Memory B cell (primary cell): ENCODE measurements at places on chromosomes 6 and 20.
A peak's percentile ranks its signal among the peaks of the same experiment; 100 is the strongest.

DNA sequence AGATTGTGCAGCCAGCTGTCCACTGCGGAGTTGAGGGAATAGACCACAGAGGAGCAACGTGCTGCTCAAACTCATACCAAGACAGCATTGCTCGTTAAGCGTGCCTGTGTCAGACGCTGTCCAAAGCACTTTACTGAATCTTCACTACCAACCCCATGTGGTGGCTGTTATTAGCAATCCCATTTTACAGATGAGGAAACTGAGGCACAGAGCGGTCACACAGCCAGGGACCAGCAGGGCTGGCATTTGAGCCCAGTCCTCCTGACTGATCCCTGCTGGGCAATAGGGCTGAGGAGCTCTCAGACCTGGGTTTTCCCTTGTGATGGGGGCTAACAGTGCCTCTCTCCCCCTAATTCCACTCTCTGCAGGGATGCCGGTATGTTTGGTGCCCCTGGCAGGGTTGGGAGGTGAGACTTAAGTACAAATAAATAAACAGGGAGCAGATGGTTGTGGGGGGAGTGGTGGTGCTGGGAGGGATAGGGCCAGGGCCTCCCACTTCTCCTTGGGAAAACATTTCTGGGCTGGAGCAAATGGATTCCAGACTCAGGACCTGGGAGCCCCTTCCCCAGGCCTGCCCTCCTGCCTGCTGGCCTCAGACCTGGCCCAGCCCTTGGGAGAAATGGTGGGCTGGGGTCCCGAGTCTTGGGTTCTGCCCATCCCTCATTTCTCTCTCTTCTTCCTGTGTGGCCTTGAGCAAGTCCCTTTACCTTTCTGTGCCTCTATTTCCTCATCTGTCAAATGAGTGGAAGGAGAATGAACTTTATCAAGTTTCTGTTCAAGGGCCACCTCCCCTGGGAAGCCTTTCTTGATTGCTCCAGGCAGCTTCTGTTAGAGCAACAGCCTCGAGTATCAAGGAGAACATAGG, 17.7 kb downstream of the SRXN1 start:
- DNase-seq: no peak

GRCh38 chr6:158387578-158387977, 75.3 kb downstream of the TULP4 start:
- no peak for DNase-seq

DNA sequence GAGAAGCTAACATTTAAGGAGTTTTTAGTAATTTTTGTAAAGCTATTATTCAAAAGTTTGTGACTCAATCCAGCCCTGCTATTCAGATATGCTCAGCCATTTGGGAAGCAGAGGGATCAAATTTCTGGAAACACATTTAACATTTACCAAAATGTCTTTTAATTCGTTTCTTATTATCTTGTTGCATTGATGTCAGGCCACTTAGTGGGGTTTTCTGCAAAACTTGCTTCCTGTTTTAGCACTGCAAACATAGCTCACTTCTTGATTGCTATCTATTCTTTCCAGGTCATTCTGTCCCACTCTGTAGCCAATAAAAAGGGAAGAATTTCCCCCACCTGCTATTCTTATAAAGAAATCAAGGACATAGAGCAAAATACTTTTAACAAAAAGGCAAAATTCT, 176.9 kb upstream of the SUPT3H start:
- no peak for DNase-seq

GRCh38 chr6:130574146-130574545, 208.3 kb downstream of the TMEM200A start:
- DNase-seq: no peak

DNA sequence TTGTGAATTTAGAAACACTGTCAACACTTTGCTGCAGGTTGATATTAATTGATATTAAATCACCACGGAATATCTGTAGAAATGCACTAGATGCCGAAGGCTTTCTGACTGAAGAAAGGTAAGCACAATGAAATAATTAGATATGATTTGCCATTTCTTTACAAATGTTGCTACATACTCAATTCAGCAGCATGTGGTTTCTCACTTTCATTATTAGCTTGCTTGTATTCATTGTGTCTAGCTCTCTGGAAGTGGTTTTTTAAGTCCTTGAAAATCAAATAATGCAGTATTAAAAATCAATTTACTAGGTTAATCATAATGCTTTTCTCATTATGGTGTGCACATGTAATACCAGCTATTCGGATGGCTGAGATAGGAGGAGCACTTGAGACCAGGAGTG, 231.3 kb upstream of the MARCKS start:
- DNase-seq: no peak

DNA sequence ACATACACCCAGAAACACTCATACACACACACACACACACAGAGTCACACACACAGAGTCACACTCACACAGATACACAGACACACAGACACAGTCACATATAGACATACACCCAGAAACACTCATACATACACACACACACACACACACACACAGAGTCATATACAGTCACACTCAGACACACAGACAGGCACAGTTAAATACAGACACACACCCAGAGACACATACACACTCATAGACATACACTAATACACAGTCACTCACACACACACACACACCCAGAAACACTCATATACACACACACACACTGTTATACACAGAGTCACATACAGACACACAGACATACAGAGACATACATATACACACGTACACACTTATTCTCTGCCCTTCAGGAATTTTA, 250.9 kb downstream of the QKI start:
- no peak for DNase-seq

GRCh38 chr20:21208999-21209398, 83.1 kb downstream of the KIZ start:
- DNase-seq: no peak

DNA sequence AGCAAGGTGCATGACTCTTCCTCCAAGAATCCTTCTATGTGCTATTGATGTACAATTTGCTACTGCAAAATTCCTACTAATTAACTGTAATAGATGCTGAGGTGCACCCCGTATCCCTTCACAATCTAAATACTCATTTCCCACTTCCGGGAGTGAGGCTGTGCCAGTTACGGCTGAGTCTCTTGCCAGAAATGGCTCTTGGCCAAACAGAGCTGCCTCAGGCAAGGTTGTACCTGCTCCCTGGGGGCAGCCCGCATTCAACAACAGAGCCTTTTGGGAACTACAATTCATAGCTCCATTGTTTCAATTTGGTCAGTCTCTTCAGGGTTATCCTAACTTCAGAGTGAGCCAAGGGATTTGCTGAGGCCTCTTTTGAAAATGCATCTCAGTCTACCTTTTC, 789.8 kb upstream of the MAP3K7 start:
- no peak for DNase-seq

- DNase-seq: no peak
These were observed 118.3 kb upstream of the DUSP22 start for GRCh38 chr6:174036-174435.

- no peak for DNase-seq
These were observed 26.2 kb upstream of the FOXP4 start for GRCh38 chr6:41519745-41520699.

- DNase-seq: no peak
These were observed 26.3 kb downstream of the RPRD1B start for GRCh38 chr20:38059832-38060231.

- no peak for DNase-seq
These were observed 74.8 kb downstream of the IYD start for GRCh38 chr6:150443621-150444020.

GRCh38 chr6:157381631-157382621, 936 bp downstream of the ZDHHC14 start:
- DNase-seq: peak; percentile 42

- no peak for DNase-seq
These were observed at the start of gene FOXA2 for GRCh38 chr20:22584522-22584921. Gene FOXA2, minus strand, starts transcription at chr20:22584572. Its CDS starts 294 bp downstream, at chr20:22584278.

DNA sequence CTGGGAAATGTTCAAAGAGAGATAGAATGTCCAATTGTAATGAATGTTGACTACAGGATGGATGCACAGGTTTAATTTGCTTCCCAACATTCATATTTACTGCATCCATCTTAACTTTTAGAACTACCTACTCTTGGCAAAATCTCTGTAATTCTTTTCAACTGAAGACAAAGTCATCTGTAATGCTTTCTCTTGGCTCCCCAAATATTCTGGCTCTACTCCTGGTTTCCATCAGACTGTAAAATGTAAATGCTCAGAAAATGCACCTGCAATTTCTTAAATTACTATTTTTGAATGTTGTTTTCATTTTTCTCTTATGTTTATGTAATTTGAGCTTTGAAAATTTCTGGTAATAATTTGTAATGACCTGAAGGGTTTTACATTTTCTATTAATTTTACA, 480.8 kb upstream of the IMPG1 start:
- DNase-seq: no peak

DNA sequence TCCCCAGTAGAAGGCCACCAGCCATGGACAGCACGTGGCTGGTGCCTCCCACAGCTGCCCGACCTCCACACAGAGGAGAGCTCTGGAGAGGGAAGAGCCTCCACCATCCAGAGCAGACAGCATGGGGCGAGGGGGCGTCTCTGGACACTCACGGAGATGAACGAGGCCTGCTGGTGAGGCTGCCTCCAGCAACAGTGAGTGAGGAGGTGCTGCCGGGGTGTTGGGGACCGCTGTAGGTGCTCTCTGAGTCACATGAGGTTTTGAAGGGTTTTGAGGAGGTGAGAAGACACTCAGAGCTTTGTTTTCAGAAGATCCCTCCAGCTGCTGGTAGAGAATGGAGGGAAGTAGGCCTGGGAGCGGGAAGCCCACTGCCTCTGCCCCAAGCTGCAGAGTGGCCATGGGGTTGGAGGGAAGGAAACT, 65.6 kb downstream of the THBS2 start:
- DNase-seq: no peak

GRCh38 chr6:2581011-2581410, 169.7 kb downstream of the MYLK4 start:
- DNase-seq: no peak

GRCh38 chr6:124373386-124373785, 569.7 kb downstream of the NKAIN2 start:
- no peak for DNase-seq

DNA sequence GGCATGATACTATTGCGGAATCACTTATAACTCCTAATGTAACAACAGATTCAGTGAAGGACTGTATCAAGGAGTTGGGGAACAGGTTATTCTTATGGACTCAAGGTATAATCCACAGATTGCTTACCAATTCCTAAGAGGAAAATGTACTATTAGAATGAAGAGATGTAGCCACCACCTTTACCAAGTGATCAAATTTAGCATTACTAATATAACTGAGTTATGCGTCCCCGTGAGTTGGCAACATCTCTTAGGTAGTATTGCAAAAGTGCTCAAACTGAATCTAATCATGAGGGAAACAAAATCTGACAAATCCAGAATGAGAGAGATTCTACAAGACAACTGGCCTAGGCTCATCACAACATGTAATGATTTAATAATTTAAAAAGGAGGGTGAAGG, 777 bp upstream of the SNRNP48 start:
- no peak for DNase-seq

DNA sequence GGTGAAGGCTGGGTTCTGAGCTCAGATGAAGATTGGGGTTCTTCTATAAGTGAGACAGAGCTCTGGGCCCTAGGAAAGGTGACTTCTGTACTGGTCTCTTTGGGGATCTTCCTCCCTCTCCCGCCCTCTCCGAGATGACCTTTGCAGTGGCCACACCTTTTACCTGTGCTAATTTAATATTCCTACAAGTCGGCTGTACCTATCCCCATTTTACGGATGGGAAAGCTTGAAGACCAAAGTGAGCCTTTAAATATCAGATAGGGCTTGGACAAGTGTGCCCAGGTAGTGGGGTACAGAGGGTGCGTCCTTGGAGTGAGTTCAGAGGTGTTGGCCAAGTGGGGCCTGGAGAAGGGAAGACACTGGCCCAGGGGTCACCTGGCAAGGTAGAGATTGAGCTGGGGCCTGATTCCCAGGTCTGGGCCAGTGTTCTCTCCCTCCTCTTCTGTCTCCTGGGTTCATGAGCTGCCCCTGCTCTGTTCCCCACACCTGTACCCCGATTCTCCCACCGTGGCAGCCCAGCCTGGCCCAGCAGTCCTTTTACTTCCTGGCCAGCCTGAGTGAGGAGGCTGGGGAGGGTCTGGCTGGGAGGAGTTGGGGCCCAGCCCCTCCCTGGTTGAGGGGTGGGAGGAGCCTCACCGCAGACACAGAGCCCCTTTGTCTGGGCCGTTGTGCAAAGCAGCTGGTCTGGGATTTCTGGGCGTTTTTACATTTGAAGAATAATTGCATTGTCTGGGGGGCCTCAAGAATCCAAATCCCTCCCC, 152.1 kb upstream of the RNF24 start:
- no peak for DNase-seq

- no peak for DNase-seq
These were observed 142.5 kb upstream of the ARG1 start for GRCh38 chr6:131430531-131430930.

DNA sequence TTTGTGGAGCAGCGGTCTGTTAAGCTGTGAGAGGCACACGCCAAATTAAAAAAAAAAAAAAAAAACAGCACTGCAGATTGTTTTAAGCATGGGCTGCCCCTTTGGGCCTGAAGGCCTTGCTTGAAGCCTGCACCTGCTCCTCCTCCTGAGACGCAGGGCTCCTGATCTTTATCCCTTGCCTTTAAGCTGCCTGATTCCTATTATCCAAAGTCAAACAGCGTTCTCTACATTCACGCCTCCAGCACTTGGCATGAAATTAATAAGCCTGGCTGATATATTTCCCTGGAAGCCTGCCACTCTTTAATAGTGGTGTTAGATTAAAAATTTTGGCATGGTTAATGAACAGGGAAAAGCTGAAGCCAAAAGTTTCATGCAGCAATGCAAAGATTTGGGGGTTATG, 163.9 kb downstream of the FAXC start:
- DNase-seq: no peak

GRCh38 chr6:129194306-129194941, 311.5 kb downstream of the LAMA2 start:
- no peak for DNase-seq

GRCh38 chr6:17866876-17867444, 120.5 kb downstream of the KIF13A start:
- DNase-seq: no peak

GRCh38 chr6:2783188-2783963, 18.2 kb downstream of the WRNIP1 start:
- no peak for DNase-seq

- DNase-seq: no peak
These were observed 20.7 kb upstream of the PKHD1 start for GRCh38 chr6:52108128-52108527.

GRCh38 chr20:1764136-1765033, 106.8 kb upstream of the SIRPG start:
- DNase-seq: peak; percentile 56

DNA sequence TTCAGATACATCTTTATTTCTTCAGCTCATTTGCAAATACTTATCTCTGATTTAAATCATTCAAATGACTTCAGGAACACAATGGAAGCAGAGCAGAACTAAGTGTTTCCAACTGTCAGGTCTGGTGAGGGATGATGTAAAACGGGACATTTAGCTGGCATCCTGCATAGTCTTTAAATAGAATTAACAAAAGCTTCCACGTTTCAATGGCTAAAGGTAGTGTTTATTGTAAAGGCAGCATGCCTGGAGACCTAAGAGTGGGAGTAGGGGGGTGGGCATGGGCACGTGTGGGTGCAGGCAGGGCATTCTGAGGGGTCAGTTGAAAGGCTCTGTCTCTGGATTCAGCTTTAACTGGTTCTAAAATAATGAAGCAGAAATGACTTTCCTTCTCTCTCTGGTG, 174.9 kb downstream of the PLCB1 start:
- DNase-seq: no peak

- DNase-seq: no peak
These were observed 166.8 kb upstream of the PREP start for GRCh38 chr6:105569706-105570105.
